Endothelial cell of umbilical vein (primary cell): ENCODE measurements at places on chromosomes 6 and 20. TPM values are rescaled to one million over a fixed set of nuclear protein-coding genes. Genes with fewer than 3 reads are reported as not detected.

GRCh38 chr20:48332555-48332954 is 495.2 kb downstream of the PREX1 start:
- no peak for DNase-seq

- DNase-seq: no peak
Measured at GRCh38 chr6:149025061-149025460, 278.2 kb downstream of the UST start.

DNA sequence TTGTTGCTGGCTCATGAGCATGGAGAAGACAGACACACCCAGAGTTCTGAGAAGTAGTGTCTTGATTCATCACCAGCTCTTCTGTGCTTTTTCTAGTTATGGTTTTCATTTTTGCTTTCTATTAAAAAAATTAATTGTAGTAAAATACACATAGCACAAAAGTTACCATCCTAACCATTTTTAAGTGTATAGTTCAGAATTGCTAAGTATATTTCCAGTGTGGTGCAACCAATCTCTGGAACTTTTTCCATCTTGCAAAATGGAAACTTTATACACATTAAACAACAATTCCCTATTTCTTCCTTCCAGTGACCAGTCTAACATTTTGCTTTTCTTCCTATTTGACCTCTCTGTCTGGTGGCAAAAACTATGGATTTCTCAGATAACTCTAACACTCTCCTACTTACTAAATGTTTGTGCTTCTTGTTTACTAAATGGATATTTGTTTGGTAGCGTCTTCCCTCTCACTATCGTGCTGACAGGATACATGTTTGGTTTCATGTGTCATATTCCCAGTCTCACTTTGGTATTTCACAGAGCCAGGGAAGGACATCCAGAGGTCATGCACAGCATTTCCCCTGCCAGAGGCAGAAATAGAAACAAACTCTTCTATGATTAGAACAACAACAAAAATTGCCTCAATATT is 40.6 kb downstream of the TXLNB start:
- DNase-seq: no peak

GRCh38 chr20:63128367-63128766 is 87.6 kb downstream of the YTHDF1 start:
- DNase-seq: no peak

Gene BTBD9
- total RNA-seq: 15.0 and 16.0 TPM in 2 replicates

Gene PRPH2
- total RNA-seq: 0.40 and 0.48 TPM in 2 replicates

DNA sequence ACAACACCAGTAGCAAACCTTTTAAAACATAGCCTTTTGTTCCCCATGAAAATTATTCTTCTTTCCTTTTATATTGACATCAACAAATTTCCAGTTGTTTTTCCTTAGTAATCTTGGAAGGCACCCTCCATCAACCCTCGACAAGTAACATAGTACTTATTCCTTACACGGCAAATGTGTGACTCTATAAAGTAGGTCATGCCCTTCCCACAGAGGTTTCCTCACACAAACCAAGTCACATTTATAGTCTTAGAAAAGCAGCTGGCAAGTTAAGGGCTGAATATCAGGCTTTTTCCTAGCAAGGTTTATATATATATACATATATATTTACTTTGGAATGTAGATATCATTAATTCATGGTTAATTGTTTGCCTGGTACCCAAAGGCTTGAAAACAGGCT is 371.5 kb downstream of the SYNE1 start:
- no peak for DNase-seq

GRCh38 chr6:33721508-33721907 is 10.0 kb upstream of the UQCC2 start:
- no peak for DNase-seq
